ENCODE measurements at places on chromosomes 6 and 20. TPM values are rescaled to one million over a fixed set of nuclear protein-coding genes. Genes with fewer than 3 reads are reported as not detected.
A peak's percentile ranks its signal among the peaks of the same experiment; 100 is the strongest.

Gene SH3BGRL2
- total RNA-seq, result 21.2 TPM

Gene FOXA2
- total RNA-seq, result not detected

- no peak for DNase-seq
These were observed 205.4 kb downstream of the ZFAND3 start for GRCh38 chr6:38024908-38025307.

DNA sequence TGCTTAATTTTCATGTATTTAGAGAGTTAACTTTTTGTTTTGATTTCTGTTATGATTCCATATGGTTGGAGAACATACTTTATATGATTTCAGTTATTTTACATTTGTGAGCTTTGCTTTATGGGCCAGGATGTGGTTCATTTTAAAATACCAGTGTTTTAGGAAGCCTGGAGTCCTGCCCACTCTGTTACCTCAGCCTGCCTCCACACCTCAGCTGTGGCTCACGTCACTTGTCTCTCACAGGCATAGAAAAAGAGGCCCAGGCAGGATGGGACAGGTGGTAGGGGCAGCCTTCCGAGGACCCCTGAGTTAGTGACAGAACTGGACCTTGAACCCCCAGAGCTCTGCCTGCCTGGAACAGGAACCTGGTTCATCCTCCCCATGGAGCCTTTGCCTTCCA lies 16.0 kb downstream of the PSMF1 start:
- no peak for DNase-seq

Gene C20orf144
- not detected for total RNA-seq

DNA sequence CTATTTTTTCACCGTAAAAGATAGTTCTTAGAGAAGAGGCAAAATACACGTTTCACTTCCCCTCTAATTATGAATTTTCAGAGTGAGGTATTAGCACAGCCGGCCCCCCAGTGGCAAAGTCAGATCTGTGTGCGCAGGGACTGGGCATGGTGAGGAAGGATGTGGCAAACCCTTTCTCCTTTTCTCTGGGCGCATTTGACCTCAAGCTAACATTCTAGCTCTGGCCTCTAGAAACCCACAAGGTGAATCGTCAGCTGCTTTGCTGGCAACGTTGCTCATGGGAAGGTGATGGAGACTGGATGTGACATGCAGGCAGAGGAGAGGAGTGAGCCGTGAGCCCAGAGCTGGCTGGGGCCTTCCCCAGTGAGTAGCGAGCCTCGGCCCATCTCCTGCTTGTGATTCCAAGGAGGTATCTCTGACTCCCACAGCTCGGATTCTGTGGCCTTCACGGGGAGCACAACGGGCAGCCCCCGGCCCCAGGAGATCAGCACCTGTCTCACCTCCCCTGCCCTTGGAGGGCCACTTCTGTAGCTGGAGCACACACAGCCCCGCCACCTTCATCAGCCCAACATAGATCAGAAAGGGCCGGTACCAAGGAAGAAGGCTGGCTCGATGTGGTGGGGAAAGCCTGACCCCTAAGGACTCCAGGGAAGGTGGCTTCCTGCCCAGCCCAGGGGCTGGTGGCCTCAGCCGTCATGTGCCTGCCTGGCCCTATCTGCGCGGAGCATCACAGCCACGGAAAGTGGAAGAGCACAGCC lies 152.8 kb downstream of the TAF4 start:
- DNase-seq, result no peak

GRCh38 chr6:66344796-66345195 lies 637.8 kb upstream of the EYS start:
- no peak for DNase-seq

Gene SLCO4A1
- 1.6 TPM for total RNA-seq

GRCh38 chr20:1224205-1224890 lies 1.5 kb upstream of the RAD21L1 start:
- DNase-seq, result no peak

DNA sequence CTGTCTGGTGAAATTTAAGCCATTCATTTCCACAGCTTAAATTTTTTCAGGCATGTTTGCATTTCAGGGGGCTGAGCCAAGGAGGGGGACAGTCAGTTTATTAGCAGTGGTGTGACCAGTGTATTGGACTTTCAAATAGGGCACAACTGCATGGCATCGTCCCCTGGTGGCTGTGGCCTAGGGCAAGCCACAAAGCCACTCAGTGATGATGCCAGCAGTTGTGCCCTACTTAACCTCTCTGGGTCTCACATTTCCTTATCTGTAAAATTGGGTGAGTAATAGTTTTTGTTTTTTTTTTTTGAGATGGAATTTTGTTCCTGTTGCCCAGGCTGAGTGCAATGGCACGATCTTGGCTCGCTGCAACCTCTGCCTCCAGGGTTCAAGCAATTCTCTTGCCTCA lies 48.0 kb downstream of the CDC5L start:
- no peak for DNase-seq

GRCh38 chr6:134495203-134495889 lies 177.4 kb upstream of the SGK1 start:
- no peak for DNase-seq

Gene FAM50B
- total RNA-seq, result 20.6 TPM

GRCh38 chr6:156777577-156778453 lies 637 bp downstream of the ARID1B start:
- peak; percentile 33 for DNase-seq

- DNase-seq, result no peak
These were observed 10.9 kb downstream of the ABT1 start for GRCh38 chr6:26607434-26608230.

DNA sequence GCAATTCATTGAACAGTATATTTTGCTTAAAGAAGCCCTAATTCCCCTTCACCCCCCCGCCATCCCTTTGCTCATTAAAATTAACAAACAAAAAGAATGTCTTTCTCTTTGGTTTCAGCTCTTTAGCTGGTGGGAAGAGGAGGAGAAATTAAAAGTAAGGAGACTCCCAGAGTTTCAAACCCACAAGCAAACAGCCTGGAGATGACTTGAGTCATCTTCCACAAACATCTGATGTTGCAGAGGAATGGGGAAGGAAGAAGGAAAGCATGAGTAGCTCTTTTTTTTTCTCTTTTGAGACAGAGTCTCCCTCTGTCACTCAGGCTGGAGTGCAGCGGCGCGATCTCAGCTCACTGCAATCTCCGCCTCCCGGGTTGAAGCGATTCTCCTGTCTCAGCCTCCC lies 189.6 kb downstream of the ADAT2 start:
- DNase-seq, result no peak

Gene HLA-DQB1
- total RNA-seq, result 0.16 TPM

DNA sequence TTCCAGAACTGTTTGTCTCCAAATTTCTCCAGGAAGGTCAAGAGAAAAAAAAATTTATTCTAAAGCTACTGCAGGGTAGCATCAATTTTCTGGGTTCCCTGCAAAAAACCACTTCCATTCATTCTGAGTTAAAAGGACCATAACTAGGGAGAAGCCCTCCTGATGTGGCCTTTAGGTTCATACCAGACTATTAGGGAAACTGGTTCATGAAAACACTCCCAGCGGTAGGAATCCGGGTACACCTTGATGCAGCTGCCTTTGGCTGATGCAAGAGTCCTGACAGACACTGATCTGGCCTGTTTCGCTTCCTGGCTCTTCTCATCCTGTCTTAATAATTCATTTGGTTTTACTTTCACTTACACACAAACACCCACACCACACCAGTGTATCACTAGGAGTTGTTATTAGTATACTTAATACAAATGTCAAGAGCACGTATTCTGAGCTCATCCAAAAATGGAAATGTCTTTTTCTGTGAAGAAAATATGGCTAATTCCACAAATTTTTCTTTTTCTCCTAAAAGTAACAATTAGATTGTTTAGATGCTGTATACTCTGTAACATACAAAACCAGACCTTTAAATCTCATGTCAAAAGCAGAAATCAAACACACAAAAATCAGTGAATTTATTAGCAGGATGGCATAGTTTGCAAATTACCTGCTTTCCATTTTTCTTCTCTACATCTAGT lies 38.4 kb upstream of the ARHGAP18 start:
- no peak for DNase-seq

DNA sequence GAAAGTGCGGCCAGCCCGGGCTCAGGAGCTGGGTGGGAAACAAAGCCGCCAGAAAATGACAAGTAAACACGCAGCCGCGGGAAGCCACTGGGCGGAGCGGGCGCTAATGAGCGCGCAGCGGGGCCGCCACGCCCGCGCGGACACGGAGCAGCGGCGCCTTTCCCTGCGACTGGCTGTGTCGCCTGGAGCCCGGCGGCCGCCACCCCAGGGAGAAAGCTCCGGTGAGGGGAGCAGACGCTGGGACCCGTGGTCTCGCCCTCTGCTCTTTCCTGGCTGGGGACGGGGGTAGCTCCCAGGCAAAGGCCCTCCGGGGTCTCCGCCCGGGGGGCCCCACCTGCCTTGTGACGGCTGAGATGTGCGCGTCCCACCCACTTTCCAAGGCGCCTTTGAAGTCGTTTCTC lies 54.9 kb downstream of the PRR18 start:
- no peak for DNase-seq

Gene AARS2
- total RNA-seq, result 14.5 TPM

- no peak for DNase-seq
These were observed 1.5 kb downstream of the RIOK1 start for GRCh38 chr6:7391151-7391550.

DNA sequence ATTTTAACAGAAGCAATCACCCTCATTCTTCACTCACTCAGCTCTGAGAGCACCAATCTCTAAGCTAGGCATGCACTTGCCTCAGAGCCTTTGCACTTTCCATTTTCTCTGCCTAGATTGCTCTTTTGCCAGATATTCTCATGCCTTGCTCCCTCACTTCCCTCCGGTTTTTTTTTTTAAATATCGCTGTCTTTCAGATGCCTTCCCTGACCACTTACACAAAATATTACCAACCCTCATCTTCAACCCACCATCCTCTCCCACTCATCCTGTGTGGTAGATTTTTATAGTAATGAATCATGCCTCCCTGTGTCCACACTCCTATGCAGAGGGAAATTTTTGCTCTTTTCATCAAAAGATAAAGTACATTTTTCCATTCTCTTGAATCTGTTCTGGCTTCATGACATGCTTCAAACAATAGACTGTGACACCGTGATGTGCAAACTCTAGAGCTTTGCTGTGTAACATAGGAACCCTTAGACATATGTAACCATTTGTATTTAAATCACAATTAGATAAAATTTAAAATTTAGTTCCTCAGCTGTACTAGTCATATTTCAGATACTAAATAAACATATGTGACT lies 437.1 kb downstream of the UTRN start:
- no peak for DNase-seq

- DNase-seq, result no peak
These were observed 228.9 kb downstream of the ALDH8A1 start for GRCh38 chr6:134721060-134721405.

Gene SPATA25
- 1.7 TPM for total RNA-seq

Gene PRRT1
- total RNA-seq, result 0.78 TPM

DNA sequence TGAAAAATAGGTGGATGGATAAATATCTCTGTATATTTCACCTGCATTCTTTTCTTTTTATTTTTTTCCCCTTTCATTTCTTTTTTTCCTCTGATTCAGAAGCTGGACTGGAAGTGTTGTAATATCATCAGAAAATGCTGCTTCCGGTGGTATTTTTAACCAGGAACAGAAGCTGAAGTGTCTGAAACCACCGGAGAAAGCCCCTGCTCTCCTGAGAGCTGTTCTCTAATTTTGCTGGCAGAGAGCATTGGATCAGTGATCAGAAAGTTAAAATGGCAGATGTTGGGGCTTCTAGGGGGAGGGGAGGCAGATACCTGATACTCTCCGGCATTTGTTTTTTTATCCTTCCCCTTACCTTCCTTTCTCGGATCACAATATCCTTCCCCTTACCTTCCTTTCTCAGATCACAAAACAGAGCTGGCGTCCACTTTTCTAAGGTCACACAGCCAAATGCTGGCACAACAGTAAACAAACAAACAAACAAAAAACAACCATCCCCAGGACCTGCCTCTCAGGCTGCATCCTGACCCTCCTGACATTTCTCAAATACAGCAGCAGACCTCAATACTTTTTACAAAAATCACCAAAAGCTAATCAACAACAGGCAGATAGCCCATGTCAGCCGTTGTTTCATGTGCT lies 143.2 kb upstream of the ZNF217 start:
- no peak for DNase-seq

Gene GTF2H4
- 20.0 TPM for total RNA-seq

Gene VGLL2
- total RNA-seq, result not detected

Gene CDKN1A
- total RNA-seq, result 2.0 TPM
